G401 (cell line): ENCODE measurements at places on chromosomes 3 and 15. TPM values are rescaled to one million over a fixed set of nuclear protein-coding genes. Genes with fewer than 3 reads are reported as not detected.

RUBCN gene
- total RNA-seq, result 3.8 and 9.4 TPM in 2 replicates

MINDY2 gene
- total RNA-seq, result 6.0 and 10.3 TPM in 2 replicates

GOLGA8S gene
- not detected in 2 replicates for total RNA-seq

AMT gene
- total RNA-seq, result 0.14 and 0.55 TPM in 2 replicates

MORC1 gene
- not detected in 2 replicates for total RNA-seq

KCTD6 gene
- 15.1 and 17.5 TPM in 2 replicates for total RNA-seq

CISH gene
- total RNA-seq, result 1.7 and 2.2 TPM in 2 replicates

EFCC1 gene
- total RNA-seq, result not detected in 2 replicates

EAF2 gene
- 0.54 and 3.6 TPM in 2 replicates for total RNA-seq

SCAANT1 gene
- total RNA-seq, result not detected in 2 replicates

ZNF620 gene
- 5.4 and 10.0 TPM in 2 replicates for total RNA-seq

RETNLB gene
- total RNA-seq, result not detected in 2 replicates

GATA2 gene
- 81.0 and 85.0 TPM in 2 replicates for total RNA-seq

ATRIP gene
- total RNA-seq, result 10.8 and 12.6 TPM in 2 replicates

PLA2G4E gene
- total RNA-seq, result not detected in 2 replicates

NISCH gene
- 25.5 and 28.9 TPM in 2 replicates for total RNA-seq

UBE2E1 gene
- 121 and 174 TPM in 2 replicates for total RNA-seq

PAQR5 gene
- total RNA-seq, result under 0.01 and 0.03 TPM in 2 replicates

FAM43A gene
- 9.6 and 13.2 TPM in 2 replicates for total RNA-seq

CAMK1 gene
- total RNA-seq, result not detected in 2 replicates

FSIP1 gene
- total RNA-seq, result 0.41 and 0.92 TPM in 2 replicates

PRR20G gene
- total RNA-seq, result not detected in 2 replicates

RASGRF1 gene
- 0.12 and 1.6 TPM in 2 replicates for total RNA-seq

MBD4 gene
- 14.0 and 18.9 TPM in 2 replicates for total RNA-seq

MKRN2OS gene
- not detected in 2 replicates for total RNA-seq

WWTR1 gene
- 16.1 and 28.2 TPM in 2 replicates for total RNA-seq

RASGRP1 gene
- total RNA-seq, result not detected in 2 replicates

C15orf61 gene
- total RNA-seq, result 18.5 and 19.9 TPM in 2 replicates

CPN2 gene
- not detected in 2 replicates for total RNA-seq

GREM1 gene
- total RNA-seq, result 0.75 and 1.0 TPM in 2 replicates

IFT57 gene
- total RNA-seq, result 98.1 and 113 TPM in 2 replicates

CHRNA3 gene
- 0.24 and 0.37 TPM in 2 replicates for total RNA-seq

SPESP1 gene
- 0.17 and 0.43 TPM in 2 replicates for total RNA-seq

UBR1 gene
- 7.5 and 18.8 TPM in 2 replicates for total RNA-seq

RTP3 gene
- not detected in 2 replicates for total RNA-seq

CCR5 gene
- total RNA-seq, result 0.20 and 0.31 TPM in 2 replicates

RHCG gene
- 2.2 TPM in 1 of 2 replicates, not detected in the other for total RNA-seq

TBC1D5 gene
- 27.7 and 51.3 TPM in 2 replicates for total RNA-seq

DAPK2 gene
- 24.4 and 26.9 TPM in 2 replicates for total RNA-seq
